ENCODE measurements at places on chromosomes 4 and X. TPM values are rescaled to one million over a fixed set of nuclear protein-coding genes. Genes with fewer than 3 reads are reported as not detected.

Gene GPR143
- not detected for total RNA-seq

Gene PPEF2
- total RNA-seq, result 0.15 TPM

Gene UGT2B15
- not detected for total RNA-seq

Gene NAP1L3
- 1.0 TPM for total RNA-seq

Gene CC2D2A
- total RNA-seq, result not detected

Data from activated CD4-positive, alpha-beta memory T cell treated with anti-CD3 and anti-CD28 coated beads, Interleukin-2, amount 10 ng/mL, durations not matched to agents 7 days and 5 days (primary cell).